Left colon (tissue), 2 donors: ENCODE measurements at places on chromosomes 11 and 22. TPM values are rescaled to one million over a fixed set of nuclear protein-coding genes. Genes with fewer than 3 reads are reported as not detected.

- no peak for DNase-seq
Observed at GRCh38 chr22:24954114-24954463, 1.6 kb downstream of the KIAA1671 start.

The MUC6 gene
- total RNA-seq, result not detected

DNA sequence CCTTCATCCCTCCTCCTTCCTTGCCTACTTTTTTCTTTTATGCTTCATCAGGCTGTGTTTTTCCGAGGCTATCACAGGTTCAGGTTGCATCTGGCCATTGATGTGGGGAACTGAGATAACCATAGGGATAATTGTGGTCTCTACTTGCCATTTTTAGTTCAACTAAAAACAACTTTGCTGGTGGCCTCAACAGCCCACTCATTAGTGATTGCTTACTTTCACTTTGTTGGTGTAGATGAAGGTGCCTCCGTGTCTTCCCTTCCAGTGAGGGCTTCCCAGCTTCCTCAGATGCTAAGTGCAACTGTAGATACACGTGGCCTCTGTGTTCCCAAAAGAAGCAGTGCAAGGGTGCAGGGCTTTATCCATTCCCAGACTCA lies 35.0 kb downstream of the KCNJ1 start:
- DNase-seq, result no peak

The TRIM48 gene
- total RNA-seq, result not detected

The TMPRSS6 gene
- 0.56 TPM for total RNA-seq

- peak; percentile 9 for DNase-seq
Observed at GRCh38 chr11:65425971-65426838, 3.6 kb downstream of the NEAT1 start.

The INSC gene
- 2.2 TPM for total RNA-seq

DNA sequence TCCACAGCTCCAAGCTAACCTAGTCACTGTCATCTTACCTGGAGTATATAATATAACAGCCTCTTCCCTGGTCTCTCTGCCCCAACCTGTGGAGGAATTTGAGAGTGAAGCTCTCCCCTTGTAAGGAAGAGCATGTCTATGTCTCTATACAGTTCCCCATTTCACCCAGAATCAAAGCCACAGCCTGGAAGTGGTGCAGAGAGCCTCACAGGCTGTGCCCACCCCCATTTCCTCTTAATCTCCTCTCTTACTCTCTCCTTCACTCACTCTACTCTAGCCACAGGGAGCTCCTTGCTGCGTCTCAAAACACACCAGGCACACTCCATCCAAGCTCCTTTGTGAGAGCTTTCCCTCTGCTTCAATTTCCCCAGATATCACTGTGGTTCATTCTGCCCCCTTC lies 302.5 kb upstream of the ISX start:
- DNase-seq, result no peak

DNA sequence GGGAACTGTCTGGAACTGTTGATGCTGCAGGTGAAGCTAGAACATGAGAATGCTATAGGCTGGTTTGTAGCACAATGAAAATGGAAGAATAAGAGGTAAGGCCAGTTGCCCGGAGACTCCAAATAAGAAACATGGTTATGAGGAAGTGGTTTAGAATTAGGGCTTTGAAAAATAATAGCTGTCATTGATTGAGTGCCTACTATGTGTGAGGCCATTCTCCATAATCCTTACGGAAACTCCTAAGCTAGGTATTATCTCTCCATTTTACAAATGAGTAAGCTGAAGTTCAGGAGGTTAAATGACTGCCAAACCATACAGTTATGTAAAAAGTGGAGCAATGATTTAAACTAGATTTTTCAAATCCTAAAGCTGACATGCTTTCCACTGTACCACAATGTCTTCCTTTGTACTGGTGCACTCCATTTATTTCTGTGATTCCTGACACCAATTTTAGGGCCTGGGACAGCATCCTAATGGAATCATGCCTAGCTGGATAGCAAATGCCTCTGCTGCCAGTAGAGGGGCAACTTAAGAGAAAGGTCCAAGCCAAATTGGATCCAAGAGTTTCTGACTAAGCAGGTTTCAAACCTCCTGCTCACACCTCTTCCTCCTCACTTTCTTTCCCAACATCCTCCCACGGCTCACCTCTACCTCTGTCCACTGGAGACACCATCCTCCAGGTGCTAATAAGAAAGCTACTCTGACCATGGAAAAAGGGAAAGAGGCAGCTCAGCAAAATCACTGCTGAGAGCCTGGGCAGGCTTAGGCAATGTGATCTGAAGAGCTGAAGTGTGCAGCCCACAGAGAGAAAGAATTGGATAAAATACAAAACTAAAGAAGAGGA lies 46.9 kb upstream of the PICALM start:
- DNase-seq, result no peak

GRCh38 chr11:87560352-87560751 lies 522.6 kb downstream of the TMEM135 start:
- DNase-seq, result no peak

DNA sequence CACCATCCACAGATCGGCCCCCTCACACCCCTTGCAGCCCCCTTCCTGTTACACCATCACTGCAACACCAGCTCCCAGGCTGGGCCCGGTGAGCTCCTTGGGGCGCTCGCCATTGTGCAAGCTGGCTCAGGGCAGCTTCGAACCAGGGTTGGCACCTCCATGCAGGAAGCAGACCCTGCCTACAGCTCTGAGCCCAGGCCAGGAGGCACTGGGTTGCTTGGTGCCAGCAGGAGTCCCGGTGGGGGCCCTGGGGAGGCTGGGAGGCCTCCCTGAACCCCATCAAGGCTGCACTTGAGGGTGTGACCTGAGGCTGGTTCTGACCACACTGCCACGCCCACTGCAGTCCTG lies 417.1 kb downstream of the CTTN start:
- DNase-seq, result no peak

DNA sequence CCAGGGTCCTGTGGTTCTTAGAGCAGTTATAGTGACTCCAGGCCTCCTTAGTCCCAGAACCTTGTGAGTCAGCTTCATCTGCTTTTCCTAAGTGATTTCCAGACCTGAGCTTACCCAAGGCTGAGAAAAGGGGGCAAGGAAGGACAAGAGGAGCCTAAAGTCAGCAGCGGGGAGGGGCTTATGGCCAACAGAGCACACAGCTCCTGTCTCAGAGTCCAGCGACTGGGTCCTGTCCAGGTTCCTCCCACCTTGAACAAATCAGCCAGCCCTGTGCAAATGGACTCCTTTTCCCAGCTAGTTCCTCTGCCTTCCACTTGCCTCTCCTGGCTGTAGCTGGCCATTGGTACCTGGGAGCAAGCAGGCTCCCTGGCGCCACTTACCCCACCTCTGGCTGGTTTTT lies 10.9 kb downstream of the BACE1 start:
- DNase-seq, result no peak

- DNase-seq, result no peak
Observed at GRCh38 chr11:6360183-6360582, 30.1 kb upstream of the SMPD1 start.

- no peak for DNase-seq
Observed at GRCh38 chr22:44968736-44969135, 41.1 kb downstream of the PHF21B start.

GRCh38 chr11:69721745-69722144 lies 17.9 kb upstream of the FGF19 start:
- DNase-seq, result peak; percentile 34

DNA sequence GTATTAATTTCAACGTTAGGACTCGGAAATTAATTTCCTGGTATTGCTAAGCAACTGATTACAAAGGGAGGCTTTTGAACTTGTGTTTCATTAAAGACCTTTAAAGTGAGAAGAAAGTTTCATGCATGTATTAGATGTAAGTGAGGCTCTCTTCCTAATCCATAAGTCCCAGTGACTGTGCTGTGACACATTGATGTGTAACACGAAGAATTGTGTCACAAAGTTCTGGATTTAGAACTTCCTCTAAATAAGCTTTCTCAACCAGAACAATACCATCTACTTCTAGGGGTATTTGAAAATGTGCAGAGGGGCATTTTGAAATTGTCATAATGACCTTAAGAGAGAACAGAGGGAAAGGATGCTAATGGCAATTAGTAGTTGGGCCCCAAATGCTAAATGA lies 14.4 kb downstream of the DCUN1D5 start:
- DNase-seq, result no peak

The TUBA8 gene
- 2.7 TPM for total RNA-seq
